ENCODE measurements at places on chromosomes 2 and 18. TPM values are rescaled to one million over a fixed set of nuclear protein-coding genes. Genes with fewer than 3 reads are reported as not detected.

GRCh38 chr2:95208106-95208505 is 785 bp downstream of the ZNF892 start:
- no peak for DNase-seq

- no peak for DNase-seq
Measured at GRCh38 chr2:9488583-9489547, 14.5 kb downstream of the IAH1 start.

- DNase-seq = peak; percentile 8
Measured at GRCh38 chr2:160751021-160751420, 257.4 kb upstream of the RBMS1 start.

DNA sequence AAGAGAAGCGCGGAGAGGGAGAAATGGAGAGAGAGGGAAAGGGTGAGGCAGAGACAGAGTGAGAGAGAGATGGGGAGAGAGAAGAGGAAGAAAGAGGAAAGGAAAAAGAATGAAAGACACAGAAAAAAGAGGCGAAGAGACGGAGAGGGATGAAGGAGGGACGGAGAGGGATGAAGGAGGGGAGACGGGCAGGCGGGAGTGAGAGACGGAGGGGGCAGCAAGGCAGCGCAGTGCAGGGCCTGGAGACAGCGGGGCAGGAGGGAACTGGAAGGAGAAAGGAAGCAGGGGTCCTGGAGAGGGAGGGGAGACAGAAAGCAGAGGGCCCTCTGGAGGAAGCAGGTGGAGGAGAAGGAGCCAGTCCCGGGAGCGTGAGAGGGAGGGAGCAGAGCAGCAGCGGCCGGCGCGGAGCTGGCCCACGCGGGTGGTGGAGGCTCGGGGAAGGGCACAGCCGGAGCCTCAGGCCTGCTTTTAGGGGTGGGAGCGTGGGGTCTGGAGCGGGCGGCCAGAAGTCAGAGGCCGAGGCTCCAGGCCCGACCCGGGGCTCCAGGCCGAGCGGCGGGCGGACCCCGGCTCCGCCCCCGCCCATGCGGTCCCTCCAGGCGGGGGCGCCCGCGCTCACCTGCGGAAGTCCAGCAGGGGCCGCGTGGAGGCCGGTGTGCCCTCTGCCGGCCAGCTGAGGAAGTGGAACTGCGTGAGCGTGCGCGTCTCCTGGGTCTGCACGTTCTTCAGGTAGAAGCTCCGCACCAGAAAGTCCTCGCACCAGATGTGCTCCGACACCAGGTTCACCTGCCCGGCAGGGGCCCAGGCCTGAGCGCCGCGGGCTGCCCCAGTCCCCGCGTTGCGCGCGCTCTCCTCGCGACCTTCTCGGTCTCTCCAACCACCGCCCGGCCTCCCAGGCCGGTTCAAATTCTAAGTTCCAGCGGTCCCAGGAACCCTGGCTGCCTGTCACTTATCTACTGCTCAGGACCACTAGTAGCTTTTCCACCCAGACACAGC is 14.5 kb downstream of the PTPRN start:
- DNase-seq = peak; percentile 82

GRCh38 chr2:157236404-157236803 is 21.1 kb upstream of the GALNT5 start:
- no peak for DNase-seq

GRCh38 chr2:215486291-215487001 is 50.6 kb upstream of the FN1 start:
- DNase-seq = no peak

DNA sequence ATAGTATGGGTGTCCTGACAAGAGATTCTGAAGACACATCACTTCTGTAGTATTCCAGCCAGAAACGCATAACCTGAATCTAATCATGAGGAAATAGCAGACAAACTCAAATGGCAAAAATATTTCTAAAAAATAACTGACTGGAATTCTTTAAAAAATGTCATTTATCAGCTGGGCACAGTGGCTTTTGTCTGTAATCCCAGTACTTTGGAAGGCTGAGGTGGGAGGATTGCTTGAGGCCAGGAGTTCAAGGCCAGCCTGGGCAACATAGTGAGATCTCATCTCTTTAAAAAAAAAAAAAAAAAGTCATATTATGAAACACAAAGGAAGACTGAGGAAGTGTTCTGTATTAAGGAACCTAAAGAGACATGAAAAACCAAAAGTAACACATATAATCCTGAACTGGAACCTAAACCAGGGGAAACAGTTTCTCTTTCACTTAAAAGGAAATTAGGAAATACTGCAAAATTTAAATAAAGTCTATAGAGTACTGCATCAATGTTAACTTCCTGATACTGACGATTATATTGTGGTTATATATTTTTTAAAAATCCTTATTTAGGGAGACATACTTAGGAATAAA is 29.9 kb downstream of the SESTD1 start:
- DNase-seq = no peak

- DNase-seq = no peak
Measured at GRCh38 chr2:210287301-210287700, 27.7 kb downstream of the MYL1 start.

DNA sequence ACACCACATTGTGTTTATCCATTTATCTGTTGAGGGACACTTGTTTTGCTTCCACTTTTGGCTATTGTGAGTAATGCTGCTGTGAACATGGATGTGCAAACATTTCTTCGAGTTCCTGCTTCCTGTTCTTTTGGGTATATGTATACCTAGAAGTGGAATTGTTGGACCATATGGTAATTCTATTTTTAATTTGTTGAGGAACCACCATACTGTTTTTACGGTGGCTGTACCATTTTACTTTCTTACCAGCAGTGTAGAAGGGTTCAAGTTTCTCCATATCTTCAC is 23.1 kb downstream of the ANXA4 start:
- no peak for DNase-seq

- no peak for DNase-seq
Measured at GRCh38 chr2:176067589-176068418, 16.0 kb downstream of the EVX2 start.

GRCh38 chr2:26064846-26065245 is 31.0 kb downstream of the RAB10 start:
- DNase-seq = no peak

- DNase-seq = peak; percentile 42
Measured at GRCh38 chr18:55018602-55019001, 59.3 kb upstream of the CCDC68 start.

DNA sequence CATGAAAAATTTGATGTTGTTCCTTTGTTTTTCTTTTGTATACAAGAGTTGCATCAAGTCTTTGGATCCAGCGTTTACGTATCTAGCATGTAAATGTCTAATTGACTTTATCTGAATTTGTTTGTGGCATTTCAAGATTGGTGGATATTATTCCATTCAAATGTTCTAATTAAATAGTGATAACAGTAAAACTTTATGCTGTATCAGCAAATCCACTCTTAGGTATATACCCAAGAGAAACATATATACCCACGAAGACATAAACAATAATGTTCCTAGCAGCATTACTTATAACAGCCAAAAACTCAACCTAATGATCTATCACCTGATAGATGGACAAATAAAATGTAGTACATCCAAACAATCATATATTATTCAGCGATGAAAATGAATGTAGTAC is 579.4 kb upstream of the LRATD1 start:
- DNase-seq = no peak

GRCh38 chr2:96520697-96521096 is 15.5 kb upstream of the NEURL3 start:
- no peak for DNase-seq

GRCh38 chr2:8120506-8120860 is 561.4 kb upstream of the ID2 start:
- DNase-seq = no peak

GRCh38 chr2:74887960-74888700 is 54.2 kb downstream of the HK2 start:
- DNase-seq = no peak

DNA sequence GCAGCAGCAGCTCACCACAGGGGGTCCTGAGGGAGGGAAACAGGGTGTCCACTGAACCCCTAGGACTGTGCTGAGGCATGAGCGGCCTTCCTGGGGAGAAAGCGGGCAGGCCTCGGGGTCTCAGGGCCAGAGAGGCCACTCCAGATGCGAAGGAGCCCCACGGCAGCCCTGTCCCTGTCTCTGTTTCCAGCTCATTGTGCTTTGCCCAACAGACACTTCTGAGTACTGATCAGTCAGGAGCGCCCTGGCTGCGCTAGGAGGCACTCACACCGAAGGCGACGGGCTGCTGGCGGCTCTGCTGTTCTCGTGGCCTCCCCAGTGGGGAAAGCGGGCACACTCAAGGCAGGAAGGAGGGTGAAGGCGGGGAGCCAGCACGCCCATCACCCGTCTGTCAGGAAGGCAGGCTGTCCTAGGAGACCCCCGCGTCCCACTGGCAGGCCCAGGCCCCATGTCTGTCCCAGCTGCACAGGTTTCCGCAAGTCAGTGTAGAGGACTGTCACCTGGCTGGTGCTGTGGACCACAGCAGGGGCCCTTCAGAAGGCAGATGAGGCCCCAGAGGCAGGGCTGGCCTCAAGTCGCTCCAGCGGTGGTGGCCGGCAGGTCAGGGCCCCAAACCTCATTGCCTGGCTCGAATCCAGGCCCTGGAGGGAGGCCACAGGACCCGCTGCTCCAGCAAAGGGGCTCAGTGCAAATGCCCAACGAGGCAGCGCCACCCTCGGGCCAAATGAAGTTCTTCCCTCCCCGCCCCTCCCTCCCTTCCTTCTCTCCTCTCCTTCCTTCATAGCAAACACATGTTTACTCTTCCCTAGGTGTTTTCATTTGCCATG is 6.8 kb downstream of the ESPNL start:
- no peak for DNase-seq

- DNase-seq = no peak
Measured at GRCh38 chr18:74457725-74458421, 765 bp upstream of the DIPK1C start.

DNA sequence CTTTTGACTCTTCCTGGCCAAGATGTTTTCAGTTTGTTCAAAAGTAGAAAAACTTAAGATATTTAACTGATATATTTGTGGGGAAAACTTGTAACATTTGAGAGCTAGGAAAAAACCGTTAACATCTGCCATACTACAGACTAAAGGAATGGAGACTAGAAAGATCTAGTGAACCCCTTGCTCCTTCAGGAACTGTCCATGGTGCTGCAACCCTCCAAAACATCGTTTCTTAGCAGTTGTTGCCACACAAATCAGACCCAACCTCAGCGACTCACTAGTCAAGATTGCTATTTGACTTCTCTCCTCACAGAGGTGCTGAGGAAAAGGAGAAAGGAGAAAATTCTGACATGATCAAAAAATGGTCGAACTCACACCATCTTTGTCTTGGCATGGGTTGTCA is 393.8 kb upstream of the LYPD1 start:
- DNase-seq = no peak

DNA sequence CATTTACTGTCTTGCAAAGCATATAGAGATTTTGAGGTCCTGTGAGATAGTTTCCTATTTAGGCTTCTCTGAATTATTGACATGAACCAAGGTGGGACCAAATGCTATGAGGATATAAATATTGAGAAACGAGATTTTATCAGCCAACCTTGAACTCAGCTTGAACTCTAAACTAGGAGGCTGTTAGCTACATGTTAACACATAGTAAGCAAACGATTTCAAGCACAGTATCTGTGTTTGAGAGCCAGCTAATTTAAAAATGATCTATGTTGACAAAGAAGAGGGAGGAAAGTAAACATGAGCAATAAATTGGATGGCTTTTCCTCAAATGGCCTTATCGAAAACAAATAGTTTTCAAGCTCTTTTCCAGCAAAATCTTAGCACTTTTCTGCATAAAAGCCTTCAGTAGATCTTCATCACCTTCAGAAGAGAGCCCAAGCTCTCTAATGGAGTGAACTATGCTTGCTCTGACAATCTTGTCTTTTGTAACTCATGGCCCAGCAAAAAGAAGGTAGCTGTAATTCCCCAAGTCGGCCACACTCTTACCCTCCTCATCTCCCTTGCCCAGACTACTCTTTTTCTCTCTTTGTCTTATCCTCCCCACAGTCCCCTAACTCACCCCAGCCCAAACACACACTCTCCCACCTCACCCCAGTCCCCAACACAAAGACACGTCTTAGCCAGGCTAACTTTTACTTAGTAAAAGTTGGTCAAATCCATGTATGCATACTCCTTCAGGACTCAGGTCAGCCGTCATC is 14.7 kb downstream of the CD28 start:
- DNase-seq = no peak

ORC4 gene
- 18.5 TPM for total RNA-seq

HOXD9 gene
- 16.8 TPM for total RNA-seq

STPG4 gene
- under 0.01 TPM for total RNA-seq

GPR45 gene
- not detected for total RNA-seq

PLGLB1 gene
- 0.63 TPM for total RNA-seq

BOLL gene
- total RNA-seq = not detected

ERBB4 gene
- under 0.01 TPM for total RNA-seq

PTMA gene
- 977 TPM for total RNA-seq

MBOAT2 gene
- total RNA-seq = 4.5 TPM

ANKAR gene
- total RNA-seq = 4.6 TPM
